ENCODE measurements at places on chromosomes 2 and 18.

GRCh38 chr2:211845338-211846035 lies 693.1 kb downstream of the ERBB4 start:
- no peak for DNase-seq

DNA sequence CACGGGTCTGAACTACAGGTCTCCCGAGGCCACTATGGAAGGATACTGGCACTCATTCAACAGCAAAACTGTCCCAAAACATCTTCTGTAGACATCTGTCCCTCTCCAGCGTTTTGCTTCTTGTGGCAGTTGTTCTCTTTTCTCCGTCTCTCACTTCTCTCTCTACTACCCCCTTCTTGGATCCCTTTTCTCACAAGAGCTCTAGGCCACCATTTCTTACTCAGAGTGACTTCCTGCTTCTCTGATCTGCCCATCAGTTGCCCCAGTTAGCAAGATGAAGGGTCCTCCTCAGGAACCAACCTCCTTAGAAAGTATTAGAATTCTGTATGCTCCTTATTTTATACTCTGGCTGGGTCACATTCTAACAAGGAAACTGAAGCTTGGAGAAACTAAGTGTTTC lies 32.6 kb downstream of the BCL2 start:
- DNase-seq: no peak

GRCh38 chr2:55229221-55229620 lies 2.9 kb downstream of the CLHC1 start:
- DNase-seq: no peak

- no peak for DNase-seq
Measured at GRCh38 chr2:241890524-241891235, 21.2 kb downstream of the RTP5 start.

- DNase-seq: no peak
Measured at GRCh38 chr2:24075259-24075658, 867 bp downstream of the SF3B6 start.

- DNase-seq: no peak
Measured at GRCh38 chr18:34911661-34912384, 129.4 kb upstream of the MAPRE2 start.

- no peak for DNase-seq
Measured at GRCh38 chr2:171147081-171147480, 13.6 kb downstream of the TLK1 start.

- DNase-seq: no peak
Measured at GRCh38 chr2:55720417-55720816, 26.8 kb upstream of the PNPT1 start.

- DNase-seq: no peak
Measured at GRCh38 chr2:85430752-85431569, 12.4 kb downstream of the SH2D6 start.

- no peak for DNase-seq
Measured at GRCh38 chr2:118981632-118982031, 39.6 kb downstream of the MARCO start.

DNA sequence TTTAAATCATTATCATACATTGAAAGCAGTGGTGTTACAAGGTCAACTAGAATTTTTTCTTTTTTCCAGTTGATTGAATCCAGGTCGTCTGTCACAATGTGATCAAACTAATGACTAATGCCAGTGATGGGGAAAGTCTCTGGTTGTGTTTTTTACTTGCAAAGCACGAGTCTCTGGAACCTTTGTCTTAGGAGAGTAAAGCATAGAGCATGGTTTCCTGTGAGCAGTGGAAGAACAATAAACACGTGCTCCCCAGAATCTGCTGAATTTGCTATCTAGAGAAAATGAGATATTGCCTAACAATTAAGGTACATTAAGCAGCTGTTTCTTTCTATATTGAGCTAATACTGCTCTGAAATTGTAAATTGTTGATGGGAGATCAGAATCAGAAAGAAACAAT lies 1332.4 kb upstream of the TMEFF2 start:
- DNase-seq: no peak

DNA sequence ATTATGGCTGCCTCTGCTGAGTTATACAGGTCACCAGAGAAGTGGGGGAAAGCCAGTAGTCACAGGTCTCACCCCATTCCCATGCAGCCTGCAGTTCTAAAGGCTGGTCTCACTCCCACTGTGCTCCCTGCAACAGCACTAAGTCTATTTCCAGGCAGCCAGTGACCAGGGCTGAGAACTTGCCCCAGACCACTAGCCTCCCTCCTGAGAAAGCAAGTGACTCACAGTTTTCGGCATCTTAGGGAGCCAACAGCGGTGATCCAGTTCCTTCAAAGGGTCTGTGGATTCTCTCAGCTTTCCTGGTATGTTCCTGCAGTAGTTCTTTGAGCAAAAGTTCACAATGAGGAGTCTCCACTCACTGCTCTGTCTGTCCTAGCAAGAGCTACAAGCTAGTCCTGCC lies 329.6 kb upstream of the MAP2 start:
- no peak for DNase-seq

DNA sequence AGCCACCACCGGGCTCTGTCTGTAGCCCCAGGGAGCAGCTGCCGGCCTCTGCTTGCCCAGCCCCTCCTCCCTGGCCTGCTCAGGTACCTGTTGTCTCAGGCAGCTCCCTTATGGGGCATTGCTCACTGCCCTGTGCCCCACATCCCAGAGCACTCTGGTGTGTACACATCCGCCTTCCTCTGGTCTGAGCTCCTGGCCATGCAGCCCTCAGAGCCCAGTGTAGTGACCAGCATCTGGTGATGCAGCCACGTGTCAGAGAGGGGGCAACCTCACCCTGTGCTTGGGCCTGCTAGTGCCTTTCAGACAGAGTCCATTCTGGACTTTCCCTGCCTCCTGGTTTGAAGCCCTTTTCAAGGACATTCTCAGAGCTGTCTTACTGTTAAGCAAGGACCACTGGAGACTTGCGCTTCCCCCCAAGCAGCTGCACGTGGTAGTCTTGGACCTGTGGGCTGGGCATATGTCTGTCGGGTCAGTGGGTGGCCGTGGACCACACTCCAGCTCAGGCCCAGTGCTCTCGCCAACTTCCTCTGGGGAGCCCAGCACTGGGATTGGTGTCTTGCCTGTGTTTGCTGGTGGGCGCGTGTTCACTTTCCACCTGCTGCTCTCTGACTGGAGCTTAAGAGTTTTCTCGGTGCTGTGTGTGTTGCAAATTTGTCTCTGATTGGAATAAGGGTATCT lies 30.7 kb downstream of the DGKD start:
- no peak for DNase-seq

DNA sequence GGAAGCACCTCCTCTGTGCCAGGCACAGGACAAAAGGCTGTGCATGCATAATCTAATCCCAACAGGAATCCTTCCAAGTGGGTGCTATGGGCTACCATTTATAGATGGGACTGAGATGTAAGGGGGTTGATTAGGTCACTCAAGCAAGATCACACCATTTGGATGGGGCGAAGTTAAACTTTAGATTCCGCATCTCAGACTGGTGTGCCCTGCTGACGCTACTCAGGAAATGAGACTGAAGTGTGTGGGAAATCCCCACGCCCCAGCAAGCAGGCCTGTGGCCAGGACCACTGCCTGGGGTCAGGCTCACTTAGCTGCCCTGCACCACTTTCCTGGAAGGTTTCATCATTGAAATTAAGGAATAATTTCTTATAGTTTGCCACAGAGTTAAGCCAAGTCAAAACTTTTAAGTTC lies 70.5 kb upstream of the PPP1CB start:
- peak; percentile 37 for DNase-seq

- no peak for DNase-seq
Measured at GRCh38 chr2:134952608-134953007, 34.0 kb downstream of the CCNT2 start.

- DNase-seq: no peak
Measured at GRCh38 chr2:167651406-167652151, 595.8 kb downstream of the STK39 start.

DNA sequence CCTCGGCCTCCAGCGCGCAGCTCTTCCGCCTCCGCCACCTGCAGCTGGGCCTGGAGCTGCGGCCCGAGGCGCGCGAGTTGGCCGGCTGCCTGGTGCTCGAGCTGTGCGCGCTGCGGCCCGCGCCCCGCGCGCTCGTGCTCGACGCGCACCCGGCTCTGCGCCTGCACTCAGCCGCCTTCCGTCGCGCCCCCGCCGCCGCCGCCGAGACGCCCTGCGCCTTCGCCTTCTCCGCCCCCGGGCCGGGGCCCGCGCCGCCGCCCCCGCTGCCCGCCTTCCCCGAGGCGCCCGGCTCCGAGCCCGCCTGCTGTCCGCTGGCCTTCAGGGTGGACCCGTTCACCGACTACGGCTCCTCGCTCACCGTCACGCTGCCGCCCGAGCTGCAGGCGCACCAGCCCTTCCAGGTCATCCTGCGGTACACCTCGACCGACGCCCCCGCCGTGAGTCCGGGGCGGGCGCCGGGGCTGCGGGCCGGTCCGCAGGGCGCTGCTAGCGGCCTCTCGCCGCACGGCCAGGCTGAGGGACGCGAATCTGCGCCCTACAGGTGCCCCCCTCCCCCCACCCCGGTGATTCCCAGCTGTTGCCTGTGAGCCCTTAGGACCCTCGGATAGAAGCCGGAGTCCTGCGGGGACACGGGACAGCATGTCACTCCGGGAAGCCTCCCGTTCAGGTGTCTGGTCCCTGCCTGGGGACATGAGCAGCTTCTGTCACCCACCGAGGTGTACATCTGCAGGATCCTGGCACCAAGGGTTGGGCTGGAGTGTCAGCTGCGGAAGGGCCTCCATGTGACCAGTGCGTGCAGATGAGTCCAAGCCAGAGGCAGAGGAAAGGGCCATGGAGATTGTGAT lies 616 bp downstream of the RNPEPL1 start:
- DNase-seq: no peak

- no peak for DNase-seq
Measured at GRCh38 chr2:204982303-204982702, 437.0 kb downstream of the PARD3B start.

GRCh38 chr2:221822416-221822815 lies 250.3 kb upstream of the EPHA4 start:
- no peak for DNase-seq

GRCh38 chr18:8778386-8778785 lies 73.0 kb downstream of the MTCL1 start:
- no peak for DNase-seq

- DNase-seq: no peak
Measured at GRCh38 chr2:163558251-163559021, 177.4 kb downstream of the FIGN start.

DNA sequence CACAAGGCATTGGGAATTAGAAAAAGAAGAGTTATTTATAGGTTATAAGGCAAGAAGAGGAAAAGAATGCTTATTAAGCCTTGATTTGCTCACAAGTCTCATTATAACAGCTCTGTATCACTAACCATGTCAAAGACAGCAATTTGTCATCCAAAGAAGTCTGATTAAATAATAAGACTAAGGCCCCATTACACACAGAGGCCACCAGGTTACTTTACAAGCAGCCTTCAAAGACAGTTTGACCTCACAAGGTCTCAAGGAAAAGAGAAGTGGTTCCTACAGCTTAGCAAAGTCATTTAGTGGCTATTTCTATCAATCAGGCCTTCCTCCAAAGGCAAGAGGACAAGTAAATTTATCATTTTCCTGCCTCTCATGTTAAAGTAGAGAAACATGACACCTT lies 188.5 kb downstream of the MBD2 start:
- DNase-seq: no peak

GRCh38 chr18:6879508-6880195 lies 150.1 kb downstream of the ARHGAP28 start:
- DNase-seq: no peak

DNA sequence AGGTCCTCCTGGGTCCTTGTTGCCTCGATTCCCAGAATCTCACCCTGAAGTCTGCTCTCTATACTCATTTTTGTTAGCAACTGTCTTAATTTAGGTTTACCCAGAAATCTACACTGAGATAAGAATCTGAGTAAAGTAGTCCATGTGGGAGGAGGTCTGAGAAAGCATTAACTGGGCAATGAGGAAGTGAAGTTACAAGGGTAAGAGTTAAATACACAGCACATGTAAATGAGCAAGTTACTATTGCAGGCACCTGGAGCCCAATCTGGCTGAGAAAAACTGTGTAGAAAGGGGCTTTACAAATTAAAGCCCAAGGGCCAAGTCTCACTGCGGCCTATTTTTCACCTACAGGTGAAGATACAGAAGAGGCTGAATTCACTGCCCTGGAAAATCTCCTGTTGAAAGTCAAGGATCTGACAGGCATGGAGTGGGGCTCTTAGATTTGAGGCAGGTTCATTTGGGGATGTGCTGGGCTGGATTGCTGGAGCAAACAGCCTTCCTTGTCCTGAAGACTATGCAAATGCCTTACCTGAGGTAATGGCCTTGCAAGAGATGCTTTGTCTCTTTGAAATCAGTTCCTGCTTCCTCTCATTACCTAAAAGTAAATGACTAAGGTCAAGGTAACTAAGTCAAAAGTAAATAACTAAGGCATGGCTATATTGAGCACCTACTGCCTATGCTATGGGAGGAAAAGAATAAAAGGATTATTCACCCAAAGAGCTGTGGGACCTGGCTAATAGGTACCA lies 84.4 kb upstream of the DYNAP start:
- DNase-seq: no peak

DNA sequence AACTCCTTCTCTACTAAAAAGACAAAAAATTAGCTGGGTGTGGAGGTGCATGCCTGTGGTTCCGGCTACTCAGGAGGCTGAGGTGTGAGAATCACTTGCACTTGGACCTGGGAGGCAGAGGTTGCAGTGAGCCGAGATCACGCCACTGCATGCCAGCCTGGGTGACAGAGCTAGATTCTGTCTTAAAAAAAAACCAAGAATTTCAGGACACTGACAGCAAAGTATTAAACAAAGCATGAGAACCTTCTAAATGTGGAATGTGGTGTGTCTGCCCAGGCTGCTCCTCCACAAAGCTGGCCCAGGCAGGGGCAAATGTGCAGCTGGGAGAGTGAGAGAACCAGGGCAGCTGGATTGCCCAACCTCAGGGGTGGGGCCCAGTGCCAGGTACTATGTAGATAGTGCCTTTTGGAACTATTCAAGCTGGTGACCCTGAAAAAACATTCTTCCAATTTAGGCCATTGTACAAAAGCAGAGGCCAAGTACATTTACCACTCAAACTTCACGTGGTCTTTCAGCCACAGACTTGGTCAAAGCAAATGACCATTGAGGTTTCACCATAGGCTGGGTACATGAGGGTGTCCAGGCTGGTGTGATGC lies 6.7 kb upstream of the UGT1A5 start:
- DNase-seq: no peak

DNA sequence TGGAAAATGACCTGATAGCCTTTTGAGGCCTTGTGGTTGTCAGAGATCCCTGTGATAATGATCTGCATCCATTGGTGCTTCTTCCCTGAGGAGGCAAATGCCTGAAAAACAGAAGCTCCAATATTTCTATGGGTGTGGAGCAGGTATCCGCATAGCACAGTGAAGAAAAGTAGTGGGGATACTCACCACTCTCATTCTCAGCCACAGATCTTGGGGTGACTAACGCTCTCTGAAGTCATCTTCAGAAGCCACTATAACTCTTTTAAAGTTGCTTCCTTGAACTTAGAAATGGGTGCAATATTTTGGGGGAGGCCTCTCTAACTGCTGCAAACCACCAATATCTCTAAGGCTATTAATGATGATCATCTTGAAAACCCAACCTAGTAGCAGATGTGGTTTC lies 46.2 kb downstream of the ARHGAP15 start:
- DNase-seq: no peak

- DNase-seq: no peak
Measured at GRCh38 chr2:28357948-28358667, 34.5 kb upstream of the FOSL2 start.

GRCh38 chr18:11800566-11801334 lies 50.5 kb upstream of the CHMP1B start:
- no peak for DNase-seq

All from stimulated activated CD4-positive, alpha-beta T cell treated with anti-CD3 and anti-CD28 coated beads, Interleukin-1b, Interleukin-23, amount 100 ng/mL, for 4 hours (primary cell).